NCI-H748 treated with DMSO at 0.1 percent for 48 hours (cell line): ENCODE measurements at places on chromosomes 12 and 14.

GRCh38 chr12:70177631-70178030 lies 65.6 kb upstream of the CNOT2 start:
- no peak for DNase-seq

DNA sequence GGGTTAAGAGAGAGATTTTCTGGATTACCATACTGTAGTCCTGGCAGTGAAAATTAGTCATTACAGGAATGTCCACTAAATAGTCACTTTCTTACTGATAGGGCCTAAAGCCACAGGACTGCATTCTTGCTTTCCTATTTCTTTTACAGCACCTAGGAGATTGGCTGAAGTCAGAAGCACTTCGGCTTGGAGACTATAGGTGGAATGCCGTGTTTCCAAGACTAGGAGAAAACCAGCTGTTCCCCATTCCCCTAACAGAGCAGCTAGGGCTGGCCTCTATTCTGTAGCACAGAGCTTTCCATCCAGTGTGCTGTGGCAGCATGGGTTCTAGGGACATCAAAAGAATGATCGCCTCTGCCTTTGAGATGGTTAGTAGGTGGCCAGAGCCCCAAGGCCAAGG lies 15.1 kb downstream of the PIGH start:
- no peak for DNase-seq

DNA sequence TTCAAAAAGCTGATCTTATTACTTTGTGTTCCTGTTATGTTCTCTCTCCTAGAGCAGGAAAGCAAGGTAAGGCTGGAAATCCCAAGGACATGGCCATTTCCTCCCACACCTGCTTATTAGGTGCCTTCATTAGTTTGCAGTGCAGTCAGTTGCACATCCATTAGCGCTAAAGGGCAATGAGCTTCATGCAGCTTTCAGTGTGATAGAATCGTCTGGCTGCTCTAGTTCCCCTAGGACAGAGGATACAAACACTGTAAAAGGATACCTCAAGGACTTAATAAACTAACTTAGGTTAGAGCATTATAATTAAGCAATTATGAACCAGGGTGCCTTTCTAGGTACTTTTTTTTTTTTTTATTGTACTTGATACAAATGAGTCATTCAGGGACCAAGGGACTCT lies 21.1 kb downstream of the TMEM117 start:
- no peak for DNase-seq

DNA sequence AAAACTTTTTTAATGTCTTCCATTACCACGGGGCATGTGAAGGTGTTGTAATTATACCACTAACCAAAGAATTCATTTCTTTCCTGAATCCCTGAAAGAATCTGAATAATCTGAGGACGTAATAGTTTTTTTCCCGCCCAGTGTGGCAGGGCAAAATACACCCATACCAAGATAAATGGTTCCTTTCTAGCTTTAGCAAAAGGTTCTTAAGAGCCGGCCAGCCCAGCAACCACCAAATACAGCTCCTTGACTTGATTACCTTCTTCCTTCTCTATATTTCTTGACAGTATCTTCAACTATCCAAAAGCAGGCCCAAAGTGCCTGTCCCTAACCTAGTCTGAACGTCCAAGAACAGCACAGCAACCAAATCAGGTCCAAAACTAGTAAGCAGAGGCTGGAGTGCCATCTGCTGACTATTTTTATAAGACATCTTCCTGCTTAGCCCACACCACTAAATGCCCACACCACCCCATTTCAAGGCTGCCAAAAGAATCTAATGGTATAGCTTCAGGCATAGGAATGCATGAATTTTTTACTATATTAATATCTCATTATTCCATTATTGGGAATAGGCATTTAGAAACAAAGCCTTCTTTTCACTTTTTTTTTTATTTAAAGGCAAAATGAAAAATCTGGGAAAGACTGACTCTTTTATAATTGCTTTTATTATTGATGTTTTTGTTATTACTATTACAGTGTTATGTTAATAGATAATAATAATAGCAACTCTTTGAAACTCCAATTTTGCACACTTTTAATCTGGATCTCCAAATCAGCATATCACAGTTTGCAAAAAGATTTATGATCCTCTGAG lies 524.4 kb downstream of the MED13L start:
- DNase-seq: peak; percentile 67

- no peak for DNase-seq
These were observed 27.7 kb upstream of the CAND1 start for GRCh38 chr12:67241482-67241881.

GRCh38 chr14:103890052-103890371 lies 38.2 kb upstream of the TDRD9 start:
- no peak for DNase-seq

DNA sequence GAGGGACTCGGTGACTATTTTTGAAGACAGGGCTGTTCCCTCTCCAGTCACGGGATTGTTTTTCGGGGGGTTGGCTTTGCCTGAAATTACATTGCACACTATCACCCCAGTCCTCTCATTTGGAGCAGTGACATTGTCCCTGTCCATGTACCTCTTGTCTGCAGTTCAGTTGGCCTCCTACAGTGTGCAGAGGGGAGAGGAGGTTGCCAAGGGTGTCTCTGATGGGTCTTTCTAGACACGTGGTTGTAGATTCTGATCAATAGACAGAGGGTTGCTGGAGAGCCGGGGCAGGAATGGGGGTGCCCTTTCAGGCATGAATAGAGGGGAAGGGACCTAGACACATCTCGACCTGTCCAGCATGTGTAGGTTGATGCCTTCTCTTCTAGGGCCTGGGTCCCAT lies 1.2 kb downstream of the TMEM120B start:
- no peak for DNase-seq

DNA sequence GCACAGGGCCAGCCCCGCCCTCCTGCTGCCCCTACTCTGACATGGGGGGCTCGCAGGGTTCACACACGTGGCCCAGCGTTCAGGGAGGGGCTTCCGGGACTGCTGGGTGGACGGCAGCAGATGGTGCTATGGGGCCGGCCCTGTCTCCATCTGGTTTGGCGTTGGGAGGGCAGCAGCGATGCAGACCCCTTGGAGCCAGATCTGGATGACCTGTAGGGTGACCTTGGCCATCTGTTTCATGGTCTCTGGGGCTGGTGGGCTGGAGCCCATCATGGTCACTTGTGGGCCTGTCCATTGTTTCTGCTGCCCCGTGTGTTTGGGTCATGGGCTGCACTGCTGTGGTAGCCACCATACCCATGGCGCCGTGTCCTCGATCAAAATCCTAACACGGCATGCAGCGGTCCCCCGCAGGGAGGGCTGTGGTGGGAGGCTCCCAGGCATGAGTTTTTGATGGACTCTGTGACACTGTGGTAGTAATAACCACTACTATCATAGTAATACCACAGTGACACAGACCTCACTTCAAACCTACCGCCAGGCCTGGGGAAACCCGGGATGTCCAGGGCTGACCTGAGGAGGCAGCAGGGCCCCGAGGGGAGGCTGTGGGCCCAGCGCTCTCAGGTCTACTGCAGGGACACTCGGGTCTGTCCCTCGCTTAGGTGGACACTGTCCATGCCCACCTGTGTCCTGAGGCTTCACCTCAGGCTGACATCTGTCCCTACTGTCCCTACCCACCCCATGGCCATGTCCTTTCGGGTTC lies 359.4 kb downstream of the TMEM121 start:
- no peak for DNase-seq

- no peak for DNase-seq
These were observed 18.0 kb downstream of the MAP1LC3B2 start for GRCh38 chr12:116577154-116577561.

DNA sequence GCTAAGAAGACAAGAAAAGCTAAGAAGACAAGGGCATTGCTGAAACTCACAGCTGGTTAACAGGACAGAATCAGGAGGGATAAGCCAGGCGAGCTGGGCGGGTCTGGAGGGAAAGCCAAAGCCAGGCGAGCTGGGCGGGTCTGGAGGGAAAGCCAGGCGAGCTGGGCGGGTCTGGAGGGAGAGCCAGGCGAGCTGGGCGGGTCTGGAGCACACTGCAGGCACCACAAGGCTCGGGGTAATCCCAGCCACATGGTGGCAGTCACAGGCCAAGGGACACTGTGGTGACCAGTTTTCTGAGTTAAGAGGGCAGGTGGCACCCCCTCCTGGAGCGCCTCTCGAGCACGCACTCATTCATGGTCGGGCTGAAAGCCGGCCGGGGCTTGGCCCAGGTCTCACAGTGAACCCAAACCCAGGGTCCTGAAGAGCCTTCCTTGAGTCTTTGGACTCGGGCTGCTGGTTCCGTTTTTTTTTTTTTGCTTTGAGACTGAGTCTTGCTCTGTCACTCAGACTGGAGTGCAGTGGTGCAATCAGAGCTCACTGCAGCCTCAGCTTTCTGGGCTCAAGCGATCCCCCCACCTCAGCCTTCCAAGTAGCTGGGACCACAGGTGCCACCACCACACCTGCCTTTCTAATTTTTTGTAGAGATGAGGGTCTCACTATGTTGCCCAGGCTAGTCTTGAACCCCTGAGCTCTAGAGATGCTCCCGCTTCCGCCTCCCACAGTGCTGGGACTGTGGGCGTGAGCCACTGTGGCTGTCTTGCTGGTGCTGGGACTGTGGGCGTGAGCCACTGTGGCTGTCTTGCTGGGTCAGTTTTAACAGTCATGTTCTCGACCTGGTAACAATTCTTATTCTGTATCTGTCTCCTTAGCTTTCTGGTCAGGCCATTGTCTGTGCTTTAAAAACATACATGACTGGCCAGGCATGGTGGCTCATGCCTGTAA lies 40.2 kb downstream of the HSP90AA1 start:
- DNase-seq: peak; percentile 17

GRCh38 chr12:132077322-132078100 lies 66.6 kb downstream of the DDX51 start:
- DNase-seq: no peak

DNA sequence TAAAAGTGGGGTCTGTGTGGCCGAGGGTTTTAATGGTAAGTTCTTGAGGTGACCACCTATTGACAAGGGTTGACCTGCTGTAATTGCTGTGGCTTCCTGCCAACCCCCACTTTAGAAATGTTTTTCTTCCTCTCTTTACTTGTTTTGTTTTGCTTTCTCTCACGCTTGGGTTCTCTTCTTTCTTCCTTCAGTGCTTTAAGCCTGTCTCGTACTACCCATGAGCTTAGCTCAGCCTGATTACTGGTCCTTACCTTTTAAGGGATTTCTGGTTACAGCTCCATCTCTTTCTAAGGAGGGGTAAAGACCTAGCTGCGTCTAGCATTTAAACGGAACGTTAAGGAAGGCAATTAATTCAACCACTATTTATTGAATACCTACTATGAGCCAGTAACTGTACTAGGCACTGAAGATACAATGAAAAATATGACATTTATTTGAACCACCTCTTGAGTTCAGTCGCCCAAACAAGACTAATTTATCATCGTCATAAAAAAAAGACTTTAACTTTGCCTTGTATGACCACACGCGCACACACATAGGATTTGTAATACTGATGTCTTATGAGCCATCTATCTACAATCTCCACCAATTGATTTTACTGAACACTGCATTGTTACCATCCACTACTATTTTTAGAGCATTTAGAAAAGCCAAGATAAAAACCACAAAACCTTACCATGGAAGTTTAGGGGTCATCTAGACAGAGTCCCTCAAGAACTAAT lies 888 bp upstream of the PPP1R12A start:
- DNase-seq: no peak

DNA sequence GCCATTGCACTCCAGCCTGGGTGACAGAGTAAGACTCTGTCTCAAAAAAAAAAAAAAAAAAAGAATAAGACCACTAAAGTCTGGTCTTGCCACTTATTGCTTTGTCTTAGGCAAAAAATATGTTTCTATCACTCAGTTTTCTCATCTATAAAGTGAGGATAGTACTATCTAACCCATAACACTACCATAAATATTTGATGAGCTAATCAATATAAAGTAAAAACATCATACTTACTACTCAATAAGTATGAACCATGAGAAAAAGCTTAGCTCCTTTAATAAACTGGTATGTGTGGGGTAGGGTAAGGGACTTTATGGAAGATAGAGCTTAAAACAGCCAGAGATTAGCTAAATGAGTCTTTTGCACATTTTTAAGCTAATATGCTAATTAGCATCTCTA lies 85.5 kb downstream of the GXYLT1 start:
- no peak for DNase-seq

DNA sequence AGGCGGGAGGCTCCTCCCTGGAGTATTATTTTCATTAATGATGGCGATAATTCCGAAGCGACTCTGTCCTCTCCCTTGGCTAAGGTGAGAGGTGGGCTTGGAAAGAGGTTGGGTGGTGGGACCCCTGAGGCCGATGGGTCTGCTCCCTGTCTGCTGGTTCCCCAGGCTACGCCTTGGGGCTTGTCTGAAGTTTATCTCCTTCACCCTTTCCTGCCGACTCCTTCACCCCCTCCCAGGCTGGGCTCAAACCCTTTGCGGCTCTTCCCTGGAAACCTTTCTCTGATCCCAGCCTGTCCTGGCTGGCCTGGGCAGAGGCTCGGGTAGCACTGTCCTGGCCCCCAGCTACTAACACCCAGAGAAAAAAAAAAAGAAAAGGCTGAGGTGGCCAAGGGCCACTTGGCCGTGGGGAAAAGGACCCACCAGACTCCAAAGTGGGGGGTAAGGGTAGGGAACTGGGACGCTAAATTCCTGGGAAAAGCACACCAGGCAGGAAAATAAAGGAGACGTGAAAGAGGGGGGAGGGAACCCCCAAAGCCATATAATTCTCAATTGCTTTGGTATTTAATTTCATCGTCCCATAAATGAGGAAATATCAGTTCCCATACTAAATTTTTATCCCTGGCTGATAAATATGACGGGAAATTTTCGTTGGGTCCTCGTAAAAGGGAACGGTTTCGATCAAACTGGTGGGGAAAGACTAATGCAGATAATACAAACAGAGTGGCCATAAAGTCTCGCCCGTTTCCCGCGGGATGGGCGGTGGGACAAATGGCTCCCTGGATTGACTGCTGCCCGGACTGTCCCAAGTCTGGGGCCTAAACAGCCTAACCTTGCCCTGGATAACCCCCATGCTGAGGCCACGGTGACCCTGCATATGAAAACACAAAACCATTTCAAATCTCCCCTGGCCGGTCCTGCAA lies 2.0 kb upstream of the HOXC10 start:
- DNase-seq: no peak

DNA sequence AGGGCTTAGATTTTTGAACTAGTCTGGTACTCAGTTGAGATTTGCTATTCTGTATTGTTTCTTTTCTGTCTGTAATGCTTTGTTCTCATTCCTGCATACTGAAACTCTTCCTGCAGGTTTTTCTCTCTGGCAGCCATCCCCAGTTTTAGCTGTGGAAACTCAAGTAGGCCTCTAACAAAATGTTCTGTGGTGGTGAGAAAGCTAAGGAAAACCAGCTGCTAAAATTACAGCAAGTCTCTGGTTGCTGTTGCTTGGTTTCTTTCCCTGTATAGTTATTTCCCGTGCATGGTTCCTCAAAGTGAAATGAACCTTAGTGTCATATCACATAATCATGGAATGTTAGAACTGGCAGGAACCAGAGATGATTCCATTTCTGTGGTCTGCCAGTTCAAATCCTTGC lies 442.5 kb downstream of the NRXN3 start:
- DNase-seq: no peak

GRCh38 chr14:70658899-70659298 lies 17.2 kb downstream of the TTC9 start:
- DNase-seq: no peak

GRCh38 chr12:7395950-7396349 lies 48.0 kb downstream of the CD163L1 start:
- DNase-seq: no peak

- peak; percentile 27 for DNase-seq
These were observed 9.5 kb upstream of the CSAD start for GRCh38 chr12:53190108-53190729.

GRCh38 chr14:76719666-76720065 lies 41.6 kb upstream of the VASH1 start:
- DNase-seq: no peak

- DNase-seq: no peak
These were observed 148.4 kb downstream of the SLC25A21 start for GRCh38 chr14:37023875-37024565.

GRCh38 chr12:53204351-53204750 lies 2.7 kb downstream of the ITGB7 start:
- DNase-seq: no peak
